Activated CD8-positive, alpha-beta memory T cell treated with anti-CD3 and anti-CD28 coated beads for 48 hours (primary cell): ENCODE measurements at places on chromosomes 3 and 15.

GRCh38 chr3:51813539-51813938 lies 34.5 kb upstream of the IQCF6 start:
- DNase-seq: no peak

- DNase-seq: no peak
Measured at GRCh38 chr15:64897345-64897985, 14.2 kb upstream of the ANKDD1A start.

- no peak for DNase-seq
Measured at GRCh38 chr3:13045241-13045903, 27.9 kb downstream of the IQSEC1 start.

DNA sequence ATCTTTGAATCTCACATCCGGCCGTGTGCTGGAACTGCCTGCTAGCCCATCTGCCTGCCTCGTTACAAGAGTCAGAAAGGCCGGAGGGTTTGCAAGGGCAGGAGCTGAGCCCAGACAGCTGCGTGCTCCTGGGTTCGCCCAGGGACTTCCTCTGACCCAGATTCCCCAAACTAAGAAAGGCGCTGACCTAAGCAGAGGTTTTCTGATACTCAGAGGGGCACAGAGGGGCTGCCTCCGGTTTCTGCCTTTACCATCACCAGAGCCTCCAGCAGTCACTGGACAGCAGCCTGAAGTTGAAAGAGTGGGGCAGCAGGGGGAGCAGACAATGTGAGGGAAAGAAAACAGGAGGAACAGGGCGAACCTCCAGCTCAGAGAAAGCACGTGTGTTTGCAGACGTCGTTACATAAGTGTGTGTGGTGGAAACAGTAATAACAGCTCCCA lies 33.4 kb upstream of the RAD18 start:
- no peak for DNase-seq

DNA sequence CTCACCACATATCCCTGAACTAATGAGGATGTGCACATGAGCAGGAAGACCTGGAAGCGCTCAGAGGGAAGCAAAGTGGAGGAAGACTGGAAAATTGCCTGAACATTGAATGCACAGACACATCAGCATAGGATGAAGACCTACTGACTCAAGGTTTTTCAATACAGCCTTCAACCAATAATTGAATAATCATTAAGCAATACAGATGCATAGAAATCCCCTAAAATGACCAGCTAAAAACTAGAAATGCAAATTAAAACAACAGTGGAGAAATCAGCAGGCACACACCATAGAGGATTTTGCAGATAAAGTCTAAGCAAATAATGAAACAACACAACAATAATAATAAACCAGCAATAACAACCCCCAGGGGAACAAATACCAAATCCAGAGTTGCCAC lies 80.4 kb downstream of the CEP152 start:
- DNase-seq: no peak

DNA sequence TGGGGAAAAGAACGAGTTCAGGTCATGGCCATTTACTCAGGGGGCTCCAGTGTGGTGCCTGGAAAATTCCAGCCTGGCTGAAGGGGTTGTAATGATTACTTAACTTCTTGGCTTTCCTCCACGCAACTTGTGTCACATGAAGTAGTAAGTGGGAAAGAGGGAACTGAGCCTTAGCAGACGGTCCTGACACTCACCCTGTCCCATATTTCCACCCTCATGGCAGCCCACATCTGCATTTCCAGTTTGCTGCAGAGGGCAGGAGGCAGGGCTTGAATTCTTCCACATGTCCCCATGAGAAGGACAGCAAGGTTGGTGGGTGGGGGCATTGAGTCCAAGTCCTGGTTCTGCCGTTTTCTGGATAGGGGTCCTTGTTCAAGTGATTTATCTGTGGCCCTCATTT lies 7.8 kb upstream of the CAMP start:
- DNase-seq: no peak

DNA sequence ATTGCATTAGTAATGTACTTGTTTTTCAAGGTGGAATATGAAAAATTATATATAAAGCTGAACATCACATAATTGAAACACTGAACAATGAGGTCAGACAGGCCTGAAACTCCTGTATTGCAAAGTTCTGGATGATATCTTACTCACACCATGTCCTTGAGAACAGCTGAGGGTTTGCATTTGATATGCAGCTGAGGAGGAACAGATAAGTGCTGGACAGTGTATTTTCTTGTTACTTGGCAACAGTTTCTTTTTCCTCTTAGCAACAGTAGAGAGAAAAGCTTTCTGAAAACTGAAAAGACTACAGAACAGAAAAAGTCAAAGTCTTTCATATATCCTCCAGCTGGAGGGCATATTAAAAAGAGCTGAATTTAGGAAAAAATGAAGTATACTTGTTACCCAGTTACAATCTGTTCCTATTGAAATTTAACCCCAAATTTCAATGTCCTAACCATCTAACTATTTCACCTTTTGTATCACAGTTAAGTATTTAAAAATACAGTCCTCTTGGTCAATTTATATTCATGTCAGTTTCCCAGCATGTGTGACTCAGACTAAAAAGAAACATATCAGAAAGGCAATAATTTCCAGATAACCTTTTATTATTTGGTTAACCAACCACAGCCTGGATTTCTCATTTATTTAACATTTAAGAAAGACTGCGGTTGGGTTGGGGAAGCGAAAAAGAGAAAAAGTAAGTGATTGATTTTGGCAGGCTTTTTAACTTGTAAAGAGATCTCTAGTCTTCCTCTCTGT lies 733.0 kb upstream of the DPPA4 start:
- no peak for DNase-seq

- no peak for DNase-seq
Measured at GRCh38 chr3:146770301-146770700, 165.2 kb upstream of the PLSCR5 start.

GRCh38 chr15:26518885-26519284 lies 254.0 kb downstream of the GABRB3 start:
- DNase-seq: no peak

- DNase-seq: no peak
Measured at GRCh38 chr3:124107104-124107890, 115.4 kb upstream of the ROPN1 start.
